Activated T-helper 1 cell treated with anti-CD3 and anti-CD28 coated beads, Interleukin-2, amount 50 U/mL, for 16 hours (primary cell): ENCODE measurements at places on chromosomes 16 and 17.
A peak's percentile ranks its signal among the peaks of the same experiment; 100 is the strongest.

DNA sequence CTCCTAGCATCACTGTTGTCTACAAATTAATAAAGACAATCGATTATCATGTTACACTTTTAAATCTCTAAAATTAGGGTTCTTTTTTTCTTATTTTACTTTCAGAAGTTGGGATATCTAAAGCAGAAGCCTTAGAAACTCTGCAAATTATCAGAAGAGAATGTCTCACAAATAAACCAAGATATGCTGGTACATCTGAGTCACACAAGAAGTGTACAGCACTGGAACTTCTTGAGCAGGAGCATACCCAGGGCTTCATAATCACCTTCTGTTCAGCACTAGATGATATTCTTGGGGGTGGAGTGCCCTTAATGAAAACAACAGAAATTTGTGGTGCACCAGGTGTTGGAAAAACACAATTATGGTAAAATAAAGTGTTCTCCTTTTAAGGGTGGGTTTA, 2.4 kb downstream of the RAD51C start:
- no peak for DNase-seq

- DNase-seq, result peak; percentile 7
Observed at GRCh38 chr17:57086069-57086930, 1.3 kb downstream of the AKAP1 start.

GRCh38 chr16:16933861-16934260, 536.9 kb downstream of the XYLT1 start:
- DNase-seq, result no peak

DNA sequence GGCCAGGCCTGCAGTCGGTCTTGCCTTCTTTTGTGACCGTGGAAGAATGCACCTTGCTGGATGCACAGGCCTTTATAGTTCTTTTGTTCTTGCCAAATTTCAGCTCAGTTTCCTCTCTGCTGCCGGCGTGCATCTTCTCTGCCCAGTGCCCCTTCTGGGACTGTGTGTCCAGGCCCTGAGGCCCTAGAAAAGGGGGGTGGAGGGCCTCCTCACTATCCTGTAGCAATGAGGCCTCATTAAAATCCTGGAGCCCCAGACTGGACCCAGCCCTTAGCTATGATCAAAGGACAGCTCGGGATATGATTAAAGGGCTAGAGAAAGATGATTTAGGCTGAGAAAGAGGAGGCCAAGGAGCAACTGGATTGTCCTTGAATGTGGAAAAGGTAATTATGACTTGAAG, 229.8 kb downstream of the SEC14L1 start:
- no peak for DNase-seq

GRCh38 chr17:2068519-2069051, 13.7 kb downstream of the HIC1 start:
- DNase-seq, result no peak
